ENCODE measurements at places on chromosomes 2 and 18.

DNA sequence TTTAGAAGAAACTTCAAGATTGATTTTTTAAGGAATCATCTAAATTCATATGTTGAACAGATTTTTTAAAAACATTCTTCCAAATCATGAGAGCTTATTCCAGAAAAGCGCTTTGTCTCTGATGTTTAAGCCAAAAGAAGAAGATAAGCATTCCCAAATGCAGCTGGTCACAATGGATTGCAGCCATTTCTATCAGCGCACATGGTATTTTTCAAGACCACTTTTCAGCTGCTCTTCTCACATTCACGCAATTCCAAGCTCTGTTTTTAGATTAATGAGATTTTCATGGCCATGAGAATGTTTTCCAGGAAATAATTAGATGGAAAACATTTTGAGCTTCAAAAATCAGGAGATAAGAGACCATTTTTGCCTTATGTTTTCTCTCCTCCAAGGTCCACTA, 8.7 kb downstream of the OSBPL1A start:
- DNase-seq = no peak

DNA sequence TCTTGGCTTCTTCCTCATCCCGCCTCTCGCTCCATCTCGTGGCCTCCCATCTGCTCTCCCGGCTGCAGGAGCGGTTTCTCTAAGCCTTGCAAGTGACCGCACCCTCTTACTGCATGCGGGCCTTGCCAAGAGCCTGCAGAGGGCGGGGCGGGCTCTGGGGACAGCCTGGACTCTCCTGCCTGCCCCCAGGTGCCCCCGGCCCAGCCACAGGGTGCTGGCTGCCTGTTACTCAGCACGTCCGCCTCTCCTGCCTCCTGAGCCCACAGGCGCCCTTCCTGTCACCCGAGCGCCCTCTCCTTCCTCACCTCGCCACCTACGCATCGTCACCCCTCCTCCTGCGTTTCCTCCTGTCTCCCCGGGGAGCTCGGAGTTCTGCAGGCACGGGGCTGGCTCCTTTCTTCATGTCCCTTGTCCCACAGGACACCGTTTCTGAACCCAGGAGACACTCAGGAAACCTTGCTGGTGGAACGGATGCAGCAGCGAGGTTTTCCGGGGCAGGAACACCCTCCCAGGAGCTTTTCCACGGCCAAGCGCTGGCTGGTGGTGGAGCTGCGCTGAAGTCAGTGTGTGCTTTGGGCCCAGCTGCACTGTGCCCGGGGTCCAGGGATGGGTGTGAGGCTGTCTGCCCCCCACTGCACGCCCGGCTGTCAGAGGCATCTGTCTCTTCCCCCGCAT, 28.5 kb downstream of the HPCAL1 start:
- DNase-seq = peak; percentile 56

GRCh38 chr2:205139822-205140463, 542.4 kb upstream of the NRP2 start:
- no peak for DNase-seq

- no peak for DNase-seq
These were observed 47.7 kb downstream of the MAP3K19 start for GRCh38 chr2:134999521-134999920.

DNA sequence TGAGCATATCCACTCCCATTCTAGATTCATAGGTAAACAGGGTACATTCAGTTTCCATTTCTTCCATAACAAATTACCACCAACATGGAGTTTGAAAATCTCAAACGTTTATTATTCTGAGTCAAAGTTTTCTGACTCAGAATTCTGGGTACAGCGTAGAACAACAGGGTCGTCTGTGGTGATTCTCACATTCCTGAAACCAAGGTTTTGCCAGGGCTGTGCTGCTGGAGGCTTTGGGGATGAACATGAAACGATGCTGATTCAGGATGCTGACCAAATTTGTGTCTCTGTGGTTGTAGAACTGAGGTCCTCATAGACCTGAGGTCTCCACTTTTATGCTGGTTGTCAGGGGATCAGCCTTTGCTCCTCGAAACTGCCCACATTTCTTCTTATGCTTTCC, 255.7 kb downstream of the DSEL start:
- no peak for DNase-seq

DNA sequence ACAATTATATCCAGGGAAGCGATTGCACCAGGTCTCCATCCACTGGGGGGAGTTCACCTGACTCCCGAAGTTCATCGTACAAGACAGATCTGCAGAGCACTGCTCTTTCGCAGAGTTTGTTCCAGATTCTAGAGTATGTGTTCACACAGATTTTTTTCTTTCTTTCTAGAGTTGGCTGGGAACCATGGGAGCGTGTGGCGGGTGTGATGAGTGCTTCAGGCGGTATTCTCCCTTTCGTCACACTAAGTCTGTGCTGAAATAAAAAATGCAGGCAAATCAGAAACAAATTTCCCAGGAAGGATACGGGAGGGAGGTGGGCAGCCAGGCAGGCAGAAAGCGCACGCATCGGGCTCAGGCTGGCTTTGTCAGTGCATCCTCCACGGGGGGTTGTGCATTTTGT, 129.8 kb upstream of the SOX11 start:
- DNase-seq = no peak

- DNase-seq = no peak
These were observed 347.6 kb downstream of the CTNNA2 start for GRCh38 chr2:79860228-79861058.

- DNase-seq = no peak
These were observed 238.5 kb downstream of the DYSF start for GRCh38 chr2:71691747-71692441.

DNA sequence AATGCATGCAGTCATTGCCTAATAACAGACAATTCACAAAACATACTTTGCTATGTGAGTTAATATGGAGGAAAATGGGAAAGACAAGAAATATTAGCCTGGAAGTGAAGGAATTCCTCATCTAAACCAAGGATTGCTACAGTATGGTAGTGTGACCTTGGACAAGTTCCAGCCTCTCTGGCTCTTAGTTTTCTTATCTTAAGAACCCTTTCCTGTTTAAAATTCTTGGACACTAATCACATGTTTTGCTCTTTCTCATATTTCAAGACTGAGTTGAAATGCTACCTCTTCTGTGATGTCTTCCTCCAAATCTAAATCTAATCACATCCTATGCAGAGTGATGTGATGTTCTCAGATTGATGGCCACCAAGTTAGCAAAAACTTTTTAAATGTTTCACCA, 20.8 kb upstream of the ADAM23 start:
- no peak for DNase-seq

DNA sequence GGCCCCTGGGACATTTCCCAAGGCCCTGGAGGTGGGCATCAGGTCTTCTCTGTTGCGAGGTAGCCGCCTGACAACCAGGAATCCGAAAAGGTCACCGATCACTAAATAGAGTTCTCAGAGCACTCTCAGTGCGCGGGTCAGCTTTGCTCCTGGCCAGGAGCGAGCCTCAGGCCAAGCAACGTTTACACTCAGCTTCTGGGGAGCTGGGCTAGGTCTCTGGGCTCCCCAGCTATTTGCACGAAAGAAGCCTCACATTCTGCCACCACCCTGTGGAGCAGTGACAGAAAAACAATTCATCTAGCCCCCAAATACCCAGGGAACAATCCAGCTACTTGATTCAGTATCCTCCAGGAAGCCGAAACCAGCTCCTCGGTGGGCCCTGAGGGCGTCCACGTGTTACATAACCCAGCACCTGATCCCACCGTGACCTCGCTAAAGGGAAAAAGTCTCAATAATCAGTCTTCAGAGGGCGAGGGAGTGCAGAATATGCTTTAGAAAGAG, 3.3 kb downstream of the SH3BP4 start:
- DNase-seq = no peak

GRCh38 chr2:120614901-120615300, 120.8 kb upstream of the GLI2 start:
- no peak for DNase-seq

DNA sequence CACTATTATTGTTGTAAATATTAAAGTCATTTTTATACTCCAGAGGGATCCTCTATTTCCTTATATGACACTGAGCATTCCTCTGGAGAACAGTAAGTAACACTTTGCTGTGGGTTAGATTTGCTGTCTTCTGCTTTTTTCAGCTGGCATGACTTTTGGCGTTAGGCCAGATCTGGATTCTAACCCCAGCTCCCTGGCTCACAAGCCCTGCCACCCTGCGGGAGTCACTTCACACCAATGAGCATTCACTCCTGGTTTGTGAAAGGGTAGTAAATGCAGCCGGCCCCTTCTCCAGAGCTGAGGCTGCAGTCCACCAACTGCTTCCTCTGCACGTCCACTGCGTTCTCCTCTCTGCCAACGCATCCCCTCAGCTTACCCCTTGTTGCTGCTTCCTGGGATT, 373.8 kb upstream of the RAB6C start:
- DNase-seq = no peak

GRCh38 chr18:36729197-36729596, 99.6 kb downstream of the TPGS2 start:
- no peak for DNase-seq

DNA sequence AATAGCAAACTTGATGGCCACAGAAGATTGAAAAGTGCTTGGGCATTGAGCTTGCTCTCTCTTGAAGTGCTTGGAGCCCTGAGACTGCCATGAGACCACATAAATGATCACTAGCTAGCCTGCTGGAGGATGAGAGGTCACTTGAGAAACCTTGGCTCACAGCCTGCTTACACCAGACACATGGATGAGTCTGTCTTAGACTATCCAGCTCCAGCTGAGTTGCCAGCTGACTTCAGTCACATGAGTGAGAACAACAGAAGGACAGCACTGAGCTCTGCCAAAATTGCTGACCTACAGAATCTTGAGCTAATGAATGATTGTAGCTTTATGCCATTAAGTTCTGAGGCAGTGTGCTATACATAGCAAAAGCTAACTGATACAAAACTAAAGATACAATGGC, 18.1 kb downstream of the NABP1 start:
- DNase-seq = no peak

GRCh38 chr18:53796040-53796729, 428.3 kb downstream of the MBD2 start:
- DNase-seq = no peak
